ENCODE measurements at places on chromosomes 7 and 10. TPM values are rescaled to one million over a fixed set of nuclear protein-coding genes. Genes with fewer than 3 reads are reported as not detected.

The TRIM4 gene
- total RNA-seq, result 13.7 TPM

The AMPH gene
- 1.1 TPM for total RNA-seq

The SFMBT2 gene
- 1.1 TPM for total RNA-seq

The SPDYE11 gene
- total RNA-seq, result not detected

The AKR1C3 gene
- total RNA-seq, result 327 TPM

The SMKR1 gene
- not detected for total RNA-seq

The IFRD1 gene
- total RNA-seq, result 27.6 TPM

The GDF2 gene
- total RNA-seq, result 7.2 TPM

The MORN4 gene
- total RNA-seq, result 0.81 TPM

The AOC1 gene
- 18.9 TPM for total RNA-seq

The PAX4 gene
- not detected for total RNA-seq

The PPIA gene
- total RNA-seq, result 532 TPM

The SYT15 gene
- 0.65 TPM for total RNA-seq

The AGFG2 gene
- 87.8 TPM for total RNA-seq

The PHTF2 gene
- 3.3 TPM for total RNA-seq

The PRSS58 gene
- not detected for total RNA-seq
